HT-29 (cell line): ENCODE measurements at places on chromosomes 6 and 20. TPM values are rescaled to one million over a fixed set of nuclear protein-coding genes. Genes with fewer than 3 reads are reported as not detected.

DNA sequence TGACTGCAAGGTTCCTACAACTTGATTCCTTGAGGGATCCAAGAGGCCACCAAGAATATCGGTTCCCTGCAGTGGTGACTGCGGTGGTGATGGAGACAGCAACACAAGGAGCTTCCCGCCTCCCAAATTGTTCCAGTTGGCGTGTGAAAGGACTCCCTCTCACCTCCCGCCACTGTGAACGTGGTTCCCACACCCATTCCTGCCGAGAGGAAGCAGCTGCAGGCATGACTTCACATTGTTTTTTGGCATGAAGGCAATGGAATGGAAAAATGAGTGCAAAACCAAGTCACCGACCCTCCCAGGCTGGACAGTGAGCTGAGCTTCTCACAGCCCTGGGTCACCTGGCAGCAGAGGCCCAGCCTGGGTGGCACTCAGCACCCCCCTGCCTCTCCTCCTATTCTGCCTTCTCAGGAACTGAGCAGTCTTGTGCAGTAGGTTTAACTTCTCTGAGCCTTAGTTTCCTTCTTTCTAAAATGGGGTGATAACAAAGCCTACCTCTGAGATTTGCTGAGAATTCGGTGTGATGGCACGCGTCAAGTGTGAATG, 75.0 kb downstream of the CNKSR3 start:
- DNase-seq = no peak

GNAS-AS1 gene
- not detected in 2 replicates for total RNA-seq

- DNase-seq = no peak
Observed at GRCh38 chr20:52880259-52880658, 91.9 kb upstream of the TSHZ2 start.

OPN5 gene
- not detected in 2 replicates for total RNA-seq

- no peak for DNase-seq
Observed at GRCh38 chr6:45044086-45044485, 284.0 kb upstream of the RUNX2 start.

DNA sequence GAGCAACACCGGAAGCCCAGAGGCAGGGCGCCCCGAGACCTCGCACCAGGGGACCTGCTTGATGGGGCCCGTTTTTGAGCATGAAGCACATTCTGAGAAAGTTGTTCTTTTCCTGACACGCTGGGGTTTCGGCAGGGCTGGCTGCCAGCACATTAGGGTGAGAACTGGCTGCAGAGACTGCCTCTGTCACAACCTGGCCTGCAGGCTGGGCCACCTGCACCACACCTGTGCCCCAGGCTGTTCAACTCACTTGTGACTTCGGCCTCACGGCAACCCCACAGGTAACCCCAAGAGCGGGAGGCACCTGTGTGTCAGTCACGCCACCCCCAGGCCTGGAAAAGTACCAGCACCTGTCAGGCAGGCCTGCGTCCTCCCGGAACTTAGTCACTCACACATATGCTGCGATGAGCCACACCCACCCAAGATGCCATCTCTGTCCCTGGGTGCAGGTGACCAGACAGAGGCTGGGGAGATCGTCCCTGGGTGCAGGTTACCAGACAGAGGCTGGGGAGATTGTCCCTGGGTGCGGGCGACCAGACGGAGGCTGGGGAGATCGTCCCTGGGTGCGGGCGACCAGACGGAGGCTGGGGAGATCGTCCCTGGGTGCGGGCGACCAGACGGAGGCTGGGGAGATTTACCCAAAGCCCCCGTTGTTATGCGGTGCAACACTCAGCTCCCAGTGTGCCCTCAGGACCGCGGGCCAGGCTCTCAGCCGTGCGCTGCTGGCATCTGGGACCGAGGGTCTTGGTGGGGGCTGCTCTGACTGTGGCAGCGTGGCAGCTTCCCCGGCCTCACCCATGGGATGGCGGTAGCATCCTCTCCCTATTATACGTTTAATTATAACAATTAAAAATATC, 82.5 kb upstream of the BHLHE23 start:
- no peak for DNase-seq

RREB1 gene
- total RNA-seq = 21.6 and 23.9 TPM in 2 replicates

GRCh38 chr20:5535125-5535756, 215.0 kb upstream of the SHLD1 start:
- no peak for DNase-seq

- DNase-seq = no peak
Observed at GRCh38 chr6:34865107-34865506, 22.7 kb downstream of the TAF11 start.

GRCh38 chr20:45904583-45905504, 7.1 kb downstream of the PLTP start:
- DNase-seq = no peak

GRCh38 chr6:144075875-144076274, 19.5 kb downstream of the SF3B5 start:
- no peak for DNase-seq

DNA sequence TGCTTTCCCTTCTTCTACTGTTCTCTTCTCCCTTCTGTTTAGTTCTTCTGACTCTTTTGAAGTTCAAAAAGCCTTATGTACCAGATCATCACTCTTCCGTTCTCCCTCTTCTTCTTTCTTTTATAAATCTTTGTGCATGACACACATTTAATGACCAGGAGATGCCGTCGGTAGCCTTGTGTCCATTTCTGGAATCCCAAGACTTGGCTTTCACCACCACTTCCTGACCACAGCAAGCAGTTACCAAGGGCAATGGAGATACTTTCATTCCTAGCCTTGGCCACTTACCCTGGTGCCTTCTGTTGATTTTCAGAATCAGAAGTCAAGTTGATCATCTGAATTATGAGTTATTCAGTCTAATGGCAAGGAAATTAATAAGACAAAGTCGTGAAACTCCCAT, 268.5 kb upstream of the QKI start:
- DNase-seq = no peak

RAET1E gene
- total RNA-seq = 0.52 and 1.0 TPM in 2 replicates

POPDC3 gene
- not detected in 2 replicates for total RNA-seq

DACT2 gene
- not detected in 2 replicates for total RNA-seq

ITCH gene
- total RNA-seq = 19.3 and 25.1 TPM in 2 replicates

GRCh38 chr20:57944988-57945387, 235.2 kb upstream of the PMEPA1 start:
- DNase-seq = no peak

GRCh38 chr6:63245909-63246308, 34.6 kb downstream of the FKBP1C start:
- DNase-seq = peak; percentile 16
